ENCODE measurements at places on chromosomes 4 and X.

DNA sequence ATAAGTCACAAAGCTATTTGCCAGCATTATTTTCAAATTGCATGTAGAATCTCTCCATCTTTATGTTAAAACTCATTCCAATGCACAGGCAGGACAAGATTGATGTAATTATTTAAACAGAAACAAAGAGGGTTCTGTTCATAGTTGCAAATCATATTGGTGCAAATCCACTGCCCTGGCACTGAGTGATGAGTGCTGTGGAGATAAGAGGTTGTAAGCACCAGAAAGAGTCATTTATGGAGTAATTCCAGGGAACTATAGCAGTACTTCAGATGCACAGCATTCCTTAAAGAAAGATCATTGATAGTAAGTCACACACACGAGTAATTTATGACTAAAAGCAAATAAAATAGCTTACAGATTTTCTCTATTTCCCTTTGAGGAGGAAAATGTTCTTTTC is 337.7 kb upstream of the CTSO start:
- no peak for DNase-seq

GRCh38 chr4:119314356-119314755 is 7.6 kb downstream of the FABP2 start:
- peak; percentile 74 for DNase-seq

GRCh38 chrX:261167-261918 is 19.8 kb upstream of the PLCXD1 start:
- DNase-seq: no peak

- peak; percentile 89 for DNase-seq
These were observed 56.4 kb downstream of the C4orf51 start for GRCh38 chr4:145736241-145736831.

DNA sequence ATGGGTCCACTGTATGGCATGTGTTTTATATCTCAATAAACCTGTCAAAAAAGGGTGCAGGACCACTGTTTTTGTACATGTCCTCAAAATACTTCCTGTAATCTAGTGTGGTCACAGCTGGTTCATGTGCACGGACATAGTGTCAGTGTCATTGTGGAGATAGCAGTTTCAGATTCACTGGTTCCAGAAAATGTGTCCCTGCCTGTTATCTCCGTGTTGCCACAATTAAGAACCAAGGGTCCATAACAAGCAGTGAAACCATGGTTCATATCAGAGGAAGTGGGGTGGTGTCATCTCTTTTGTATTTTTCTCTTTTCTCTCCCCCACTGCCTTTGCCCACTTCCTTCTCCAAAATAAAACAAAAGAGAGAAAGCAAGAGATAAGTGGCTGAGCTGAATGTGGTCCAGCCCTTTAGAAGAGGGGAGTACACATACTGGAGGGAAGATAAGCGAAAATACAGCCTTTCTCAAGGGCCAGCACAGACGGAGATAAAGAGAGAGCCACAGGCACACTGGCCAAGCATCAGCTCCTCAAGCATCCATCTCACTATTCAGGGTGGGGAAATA is 51.2 kb downstream of the TBL1X start:
- DNase-seq: no peak

GRCh38 chrX:45264865-45265264 is 64.2 kb upstream of the DIPK2B start:
- DNase-seq: no peak

DNA sequence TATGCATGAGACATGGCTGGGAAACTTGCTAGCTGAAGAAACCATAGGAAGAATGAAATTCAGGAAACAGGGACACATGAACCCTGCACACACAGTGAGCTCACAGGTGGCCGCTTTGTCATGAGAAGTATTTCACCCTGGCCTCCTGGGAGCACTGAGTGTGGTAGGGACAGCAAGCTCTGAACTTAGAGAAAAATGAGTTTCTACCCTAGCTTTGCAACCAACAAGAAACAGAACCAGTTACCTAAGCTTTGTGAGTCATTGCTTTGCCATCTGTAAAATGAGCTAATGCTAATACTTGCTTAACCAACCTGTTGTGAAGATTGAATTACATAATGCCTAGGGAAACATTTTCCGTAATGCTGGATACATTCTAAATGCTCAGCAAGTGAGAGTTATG is 206.6 kb upstream of the HS3ST1 start:
- peak; percentile 93 for DNase-seq

DNA sequence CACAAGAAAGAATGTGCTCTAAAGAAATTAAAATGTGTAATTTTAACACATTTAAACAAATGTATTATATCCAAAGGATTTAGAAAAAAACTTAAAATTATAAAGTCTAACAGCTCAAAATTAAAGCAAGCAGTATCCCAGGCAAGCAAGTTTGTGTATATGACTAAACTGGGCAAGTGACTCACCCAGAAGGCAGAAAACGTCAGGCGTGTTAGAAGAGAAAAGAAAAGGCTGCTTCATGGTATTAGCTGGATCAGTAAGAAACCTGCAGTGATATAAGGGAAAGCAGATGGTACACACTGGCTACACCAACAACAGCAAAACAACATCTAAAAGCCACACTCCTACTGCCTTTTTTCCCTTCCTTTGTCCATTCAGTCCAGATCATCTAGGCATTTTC is 250.6 kb upstream of the NDST3 start:
- peak; percentile 5 for DNase-seq

GRCh38 chr4:677431-678293 is 3.3 kb downstream of the MYL5 start:
- DNase-seq: peak; percentile 97

DNA sequence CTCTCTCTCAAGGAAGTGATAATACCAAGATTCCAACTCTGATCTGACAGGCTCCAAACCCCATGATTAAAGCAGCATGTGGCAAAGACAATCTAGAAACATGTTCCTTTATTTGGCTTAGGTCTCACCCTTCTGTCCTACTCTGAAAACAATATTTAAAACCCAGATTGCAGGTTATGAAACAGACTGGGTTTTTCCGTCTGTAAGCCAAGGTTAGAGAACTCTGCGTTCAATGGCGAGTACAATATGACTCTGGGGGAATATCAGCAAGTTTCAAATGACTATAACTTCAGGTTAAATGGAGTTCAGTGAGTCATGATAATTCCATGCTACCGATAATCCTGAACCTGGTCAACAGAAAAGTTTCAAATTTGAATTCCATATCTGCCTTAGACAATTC is 50.8 kb downstream of the ANAPC10 start:
- DNase-seq: no peak

GRCh38 chr4:617644-618641 is 7.4 kb upstream of the PDE6B start:
- no peak for DNase-seq

DNA sequence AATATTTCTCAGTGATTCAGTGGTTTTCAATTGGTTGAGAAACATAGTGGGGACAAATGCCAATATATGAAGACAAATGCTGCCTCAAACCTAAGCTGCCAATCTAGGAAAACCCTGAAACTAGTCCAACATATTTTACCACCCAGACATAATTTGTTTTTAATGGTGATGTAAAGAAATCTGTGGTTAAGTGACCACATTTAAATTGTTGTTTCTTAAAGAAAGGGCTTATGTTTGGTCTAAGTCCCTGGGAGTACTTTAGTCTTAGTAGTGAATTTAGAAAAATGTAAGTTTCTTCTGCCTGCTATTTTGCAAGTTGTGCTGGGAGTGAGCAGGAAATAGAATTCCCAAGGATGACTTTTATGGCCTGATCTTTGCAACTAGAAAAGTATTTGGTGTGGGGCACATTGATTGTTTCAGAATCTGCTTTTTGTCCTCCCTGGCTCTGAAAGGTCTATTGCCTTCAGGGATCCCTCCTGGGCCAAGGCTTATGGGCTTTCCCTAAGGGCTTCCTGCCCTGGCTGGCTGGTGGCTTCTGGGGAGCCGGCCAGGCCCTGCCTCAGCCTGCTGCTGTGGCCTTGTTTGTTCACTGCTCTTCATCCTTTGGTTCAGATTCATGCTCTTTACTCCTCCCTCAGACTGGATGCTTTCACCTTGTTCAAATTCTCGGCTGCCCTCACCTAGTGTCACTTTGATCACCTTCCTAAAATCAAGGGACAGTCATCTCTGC is 169.8 kb upstream of the JADE1 start:
- DNase-seq: no peak

- DNase-seq: peak; percentile 37
These were observed 48.8 kb downstream of the MAP7D2 start for GRCh38 chrX:20067709-20068561.

DNA sequence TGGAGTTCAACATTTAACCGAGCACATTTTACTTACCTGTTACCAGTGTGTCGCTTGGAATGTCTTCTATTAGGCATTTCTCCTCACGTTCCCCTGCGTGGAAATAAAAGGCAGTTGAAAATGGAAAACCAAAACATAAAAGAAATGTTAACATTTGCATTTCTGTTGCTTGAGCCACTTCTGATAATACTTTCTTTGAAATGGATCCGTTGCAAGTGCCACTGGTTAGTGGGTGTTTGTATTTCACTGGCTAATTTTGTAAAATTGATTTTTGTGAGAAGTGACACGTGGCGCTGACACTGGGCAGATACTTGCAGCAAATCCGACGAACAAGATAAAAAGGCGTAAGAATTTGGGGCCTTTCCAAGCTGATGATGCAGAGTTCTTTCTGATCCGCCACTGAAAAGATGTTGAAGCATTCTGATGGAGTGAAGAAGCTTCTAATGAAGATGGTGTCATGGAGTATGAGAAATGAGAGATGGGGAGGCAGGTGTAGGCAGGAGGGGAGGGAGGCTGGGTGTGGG is 18.8 kb downstream of the SPON2 start:
- DNase-seq: no peak

- peak; percentile 71 for DNase-seq
These were observed 11.0 kb upstream of the DUSP9 start for GRCh38 chrX:153635788-153636668.

GRCh38 chr4:9919047-9919446 is 102.2 kb downstream of the SLC2A9 start:
- DNase-seq: no peak

GRCh38 chr4:86563416-86563815 is 30.7 kb upstream of the PTPN13 start:
- no peak for DNase-seq

GRCh38 chr4:183396227-183396637 is 48.2 kb upstream of the CDKN2AIP start:
- DNase-seq: no peak

GRCh38 chr4:26731351-26732035 is 129.1 kb upstream of the STIM2 start:
- no peak for DNase-seq

- DNase-seq: peak; percentile 14
These were observed 2.0 kb downstream of the TMEM165 start for GRCh38 chr4:55397520-55398321.

DNA sequence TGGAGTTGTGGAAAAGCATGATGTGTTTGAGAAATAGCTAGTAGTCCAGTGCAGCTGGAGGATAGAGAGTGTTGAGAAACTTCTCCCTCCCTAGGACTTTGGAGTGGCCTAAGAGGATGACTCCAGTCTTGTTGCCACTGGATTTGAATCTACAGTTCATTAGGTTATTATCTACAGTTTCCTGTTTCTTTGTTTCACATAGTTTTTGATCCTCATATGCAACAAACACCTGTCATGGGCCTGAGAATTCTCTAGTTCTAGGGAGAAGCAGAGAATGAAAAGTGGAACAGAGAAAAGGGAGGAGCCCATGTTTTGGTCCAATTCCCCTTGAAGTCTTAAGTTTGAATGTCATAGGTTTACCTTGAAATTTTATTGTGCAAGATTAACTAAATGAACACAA is 73.6 kb upstream of the TBC1D9 start:
- no peak for DNase-seq

DNA sequence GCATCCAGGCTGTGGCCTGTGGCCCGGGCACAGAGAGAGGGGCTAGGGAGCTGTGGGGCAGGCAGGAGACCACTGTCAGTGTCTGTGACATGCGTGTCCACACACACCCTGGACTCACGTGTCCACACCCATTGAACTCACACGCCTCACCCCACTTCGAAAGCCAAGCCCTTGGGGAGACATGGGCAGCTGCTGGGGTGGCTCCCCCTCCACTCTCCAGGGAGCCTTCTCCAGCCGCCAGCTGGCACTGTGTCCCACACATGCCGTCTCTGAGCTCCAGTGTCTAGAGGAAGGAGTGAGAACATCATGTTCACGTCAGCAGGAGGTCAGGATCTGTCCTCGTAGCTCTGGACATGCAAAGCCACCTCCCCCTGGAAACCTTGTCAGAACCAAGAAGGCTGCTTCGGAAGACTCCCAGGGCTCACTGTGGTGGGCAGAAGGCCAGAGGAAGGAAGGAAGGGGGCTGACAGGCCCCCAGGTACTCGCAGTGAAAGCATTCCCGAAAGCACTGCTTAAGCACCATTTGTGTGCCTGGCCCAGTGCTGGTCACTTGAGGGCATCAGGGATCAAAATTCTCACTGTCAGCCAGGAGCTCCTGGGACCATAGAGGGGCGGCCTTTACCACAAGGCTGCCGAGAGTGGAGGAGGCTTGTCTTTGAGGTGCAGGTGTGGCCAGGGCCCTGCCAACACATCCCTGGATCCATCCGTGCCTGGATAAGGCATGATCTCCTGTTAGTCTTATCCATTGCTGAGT is 61.4 kb downstream of the HTRA3 start:
- DNase-seq: no peak

DNA sequence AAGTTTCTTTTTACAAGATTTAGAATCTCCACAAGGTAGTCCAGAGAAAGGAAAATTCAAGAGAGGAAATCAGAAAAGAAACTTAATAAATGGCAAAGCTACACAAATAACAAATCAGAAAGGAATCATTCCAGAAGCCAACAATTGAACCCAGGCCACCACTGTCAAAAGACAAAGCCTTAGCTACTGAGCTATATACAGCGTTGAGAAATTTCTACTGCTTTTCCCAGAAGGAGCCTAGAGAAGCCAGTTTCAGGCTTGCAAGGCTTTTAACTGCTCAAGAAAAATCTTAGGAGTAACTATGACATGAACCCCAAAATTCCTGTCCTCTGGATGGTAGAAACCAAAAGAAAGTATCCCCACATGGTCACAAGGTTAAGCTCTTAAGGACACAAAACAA is 129.0 kb downstream of the DMD start:
- no peak for DNase-seq

All from DMS53 (cell line).